Occipital lobe (tissue), 3 donors: ENCODE measurements at places on chromosomes 7 and 10. TPM values are rescaled to one million over a fixed set of nuclear protein-coding genes. Genes with fewer than 3 reads are reported as not detected.

Gene TECPR1
- total RNA-seq = 41.5 TPM

Gene ACTL6B
- 109 TPM for total RNA-seq

Gene GPR15LG
- not detected for total RNA-seq

Gene SFTPA2
- not detected for total RNA-seq

Gene PRF1
- total RNA-seq = not detected

Gene UNCX
- total RNA-seq = not detected

Gene SCART1
- total RNA-seq = 0.47 TPM

Gene NEUROD6
- 600 TPM for total RNA-seq

Gene LIPJ
- total RNA-seq = 3.4 TPM

Gene ARHGEF5
- 1.4 TPM for total RNA-seq

Gene HOXA10
- total RNA-seq = not detected

Gene SPDYE16
- total RNA-seq = not detected

Gene ZNF3
- total RNA-seq = 45.2 TPM
